ENCODE measurements at places on chromosomes 1 and 21.

GRCh38 chr1:88276163-88276562, 407.9 kb upstream of the PKN2 start:
- no peak for DNase-seq

DNA sequence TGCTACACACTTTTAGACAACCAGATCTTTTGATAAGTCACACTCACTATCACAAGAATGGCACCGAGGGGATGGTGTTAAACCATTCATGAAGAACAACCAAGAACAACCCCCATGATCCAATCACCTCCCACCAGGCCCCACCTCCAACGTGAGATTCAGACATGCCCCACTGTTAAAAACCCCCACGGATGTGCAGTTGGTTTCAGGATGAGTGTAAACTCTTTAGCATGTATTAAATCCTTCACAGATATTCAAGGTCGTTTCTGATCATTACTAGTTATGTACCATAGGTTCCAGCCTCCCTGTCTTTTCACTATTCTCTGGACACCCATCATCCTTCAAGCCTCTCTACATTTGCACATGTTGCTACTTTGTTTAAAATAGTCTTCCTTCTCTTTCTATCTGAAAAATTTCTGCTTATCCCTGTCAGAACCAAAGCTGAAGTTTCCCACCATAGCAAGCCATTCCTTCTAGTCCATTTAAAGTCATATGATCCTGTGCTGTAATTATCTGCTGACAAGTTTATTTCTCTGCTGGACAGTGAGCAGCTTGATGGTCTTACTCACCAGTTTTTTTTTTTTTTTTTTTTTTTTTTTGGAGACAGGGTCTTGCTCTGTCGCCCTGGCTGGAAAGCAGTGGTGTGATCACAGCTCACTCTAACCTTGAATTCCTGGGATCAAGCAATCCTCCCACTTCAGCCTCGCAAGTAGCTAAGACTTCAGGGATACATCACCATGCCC, 36.8 kb downstream of the MAP10 start:
- DNase-seq, result no peak

- no peak for DNase-seq
Measured at GRCh38 chr1:203555076-203555475, 61.1 kb downstream of the OPTC start.

DNA sequence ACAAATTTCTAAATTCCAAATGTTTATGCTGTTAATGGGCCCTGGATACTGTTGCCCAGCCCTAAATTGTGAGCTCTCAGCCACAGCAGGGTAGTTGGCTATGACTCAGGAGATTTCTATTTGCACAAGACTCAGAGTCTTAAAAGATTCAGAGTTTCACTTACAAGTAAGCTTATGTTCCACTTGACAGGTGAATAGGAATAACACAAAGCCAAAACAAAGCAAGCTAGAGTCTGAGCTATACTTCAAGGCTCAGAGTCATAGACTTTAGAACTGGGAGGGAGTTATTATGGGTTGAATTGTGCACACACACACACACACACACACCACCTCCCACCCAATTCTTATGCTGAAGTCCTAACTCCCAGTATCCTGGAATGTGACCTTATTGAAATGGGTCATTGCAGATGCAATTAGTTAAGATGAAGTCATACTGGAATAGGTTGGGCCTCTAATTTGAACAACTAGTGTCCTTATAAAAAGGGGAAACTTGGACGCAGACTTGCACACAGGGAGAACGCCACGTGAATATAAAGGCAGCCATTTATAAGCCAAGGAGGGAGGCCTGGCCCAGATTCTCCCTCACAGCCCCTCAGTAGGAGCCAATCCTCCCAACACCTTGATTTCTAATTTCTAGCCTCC, 30.2 kb downstream of the PRDX6 start:
- DNase-seq, result no peak

GRCh38 chr1:24861821-24862727, 68.0 kb downstream of the RUNX3 start:
- no peak for DNase-seq

DNA sequence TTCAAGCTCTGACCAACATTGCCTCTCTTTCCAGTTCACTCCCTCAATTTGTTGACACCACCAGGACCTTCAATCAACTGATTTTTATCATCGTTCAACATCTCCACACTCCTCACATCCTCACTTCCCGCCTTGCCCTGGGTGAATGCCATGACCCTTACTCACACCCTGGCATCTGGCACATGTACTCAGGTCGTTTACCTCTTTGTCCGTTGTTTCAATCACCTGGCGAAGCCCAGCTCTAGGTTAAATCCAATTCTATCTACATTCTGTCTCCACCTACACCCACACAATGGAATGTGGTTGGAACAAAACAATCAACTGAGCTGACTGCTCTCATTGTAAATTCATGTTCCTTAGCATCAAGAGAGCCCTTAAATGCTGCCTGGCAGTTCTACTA, 24.2 kb upstream of the TBX15 start:
- no peak for DNase-seq

GRCh38 chr1:228214921-228215662, 7.2 kb downstream of the OBSCN start:
- peak; percentile 22 for DNase-seq

DNA sequence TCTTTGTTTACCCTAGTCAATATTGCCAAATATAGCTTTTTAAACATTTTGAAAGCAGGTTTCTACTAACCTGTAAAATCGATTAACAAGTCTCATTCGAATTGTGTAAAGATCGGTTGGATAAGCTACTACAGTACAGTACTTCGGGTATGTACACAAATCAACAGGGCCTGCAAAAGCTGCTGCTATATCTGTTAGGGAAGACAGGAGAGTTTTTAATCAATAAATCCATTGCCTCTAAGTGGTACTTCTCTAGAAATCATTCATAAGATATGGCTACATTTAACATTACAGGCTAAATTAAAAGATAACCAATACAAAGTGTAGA, 34.8 kb upstream of the PSMG1 start:
- no peak for DNase-seq

- DNase-seq, result peak; percentile 79
Measured at GRCh38 chr1:227899820-227900449, 47.8 kb downstream of the WNT9A start.

DNA sequence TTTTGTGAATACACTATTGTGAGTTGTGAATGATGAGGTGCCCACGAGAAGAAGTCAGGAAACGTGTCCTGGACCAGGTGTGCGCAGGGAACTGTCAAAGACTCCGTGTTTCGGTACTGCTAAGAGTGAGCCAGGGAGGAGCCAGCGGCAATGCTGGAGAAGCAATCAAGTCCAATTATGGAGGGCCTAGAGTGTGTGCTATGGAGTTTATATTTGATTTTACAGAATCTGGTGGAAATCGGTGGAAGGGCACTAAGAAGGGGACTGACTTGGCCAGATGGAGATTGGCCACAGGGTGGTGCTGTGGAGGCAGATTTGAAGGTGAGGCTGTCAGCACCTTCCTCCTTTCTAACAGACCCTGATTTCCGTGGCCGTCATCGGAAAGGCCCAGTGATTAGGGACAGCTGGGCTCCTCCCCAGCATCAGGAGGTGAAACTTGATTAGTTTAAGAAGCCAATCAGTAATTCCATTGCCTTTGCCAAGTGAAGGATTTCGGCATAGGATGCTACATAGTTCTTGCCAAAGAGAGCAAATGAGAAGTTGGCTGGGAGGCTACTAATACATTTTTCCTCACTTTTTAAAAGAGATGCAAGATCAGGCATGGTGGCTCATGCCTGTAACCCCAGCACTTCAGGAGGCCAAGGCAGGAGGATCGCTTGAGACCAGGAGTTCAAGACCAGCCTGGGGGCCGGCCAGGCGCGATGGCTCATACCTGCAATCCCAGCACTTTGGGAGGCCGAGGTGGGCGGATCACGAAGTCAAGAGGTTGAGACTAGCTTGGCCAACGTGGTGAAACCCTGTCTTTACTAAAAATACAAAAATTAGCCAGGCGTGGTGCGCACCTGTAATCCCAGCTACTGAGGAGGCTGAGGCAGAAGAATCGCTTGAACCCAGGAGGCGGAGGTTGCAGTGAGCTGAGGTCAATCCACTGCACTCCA, 7.0 kb downstream of the PTCH2 start:
- DNase-seq, result peak; percentile 64

- no peak for DNase-seq
Measured at GRCh38 chr1:213821943-213822334, 165.8 kb upstream of the PROX1 start.

- no peak for DNase-seq
Measured at GRCh38 chr1:172069534-172069933, 228.2 kb downstream of the DNM3 start.

- no peak for DNase-seq
Measured at GRCh38 chr1:181033799-181034451, at the start of gene MR1. TSS of gene MR1 (plus strand) at chr1:181033983. CDS start at chr1:181034008, 25 bp downstream.

DNA sequence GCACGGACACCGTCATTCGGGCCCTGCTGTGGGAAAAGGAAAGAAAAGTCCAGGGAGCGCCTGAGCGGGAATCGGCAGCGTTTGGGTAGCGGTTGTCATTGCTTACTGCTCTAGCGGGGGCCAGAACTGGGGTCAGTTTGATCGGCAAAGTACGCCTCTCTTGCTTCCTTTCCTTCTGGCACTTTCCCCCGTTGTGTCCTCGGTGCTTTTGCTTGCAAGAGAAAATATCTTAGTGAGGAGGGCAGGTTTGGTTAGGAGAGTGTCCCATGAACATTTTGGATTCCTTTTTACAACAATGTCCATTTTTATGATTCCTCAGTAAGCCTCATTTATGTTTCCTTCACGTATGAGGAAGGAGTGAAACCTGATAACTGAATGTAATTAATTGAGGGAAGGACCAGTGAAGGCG, 670 bp downstream of the ST3GAL3 start:
- DNase-seq, result peak; percentile 26

- DNase-seq, result no peak
Measured at GRCh38 chr1:154497026-154497806, 4.8 kb upstream of the TDRD10 start.

DNA sequence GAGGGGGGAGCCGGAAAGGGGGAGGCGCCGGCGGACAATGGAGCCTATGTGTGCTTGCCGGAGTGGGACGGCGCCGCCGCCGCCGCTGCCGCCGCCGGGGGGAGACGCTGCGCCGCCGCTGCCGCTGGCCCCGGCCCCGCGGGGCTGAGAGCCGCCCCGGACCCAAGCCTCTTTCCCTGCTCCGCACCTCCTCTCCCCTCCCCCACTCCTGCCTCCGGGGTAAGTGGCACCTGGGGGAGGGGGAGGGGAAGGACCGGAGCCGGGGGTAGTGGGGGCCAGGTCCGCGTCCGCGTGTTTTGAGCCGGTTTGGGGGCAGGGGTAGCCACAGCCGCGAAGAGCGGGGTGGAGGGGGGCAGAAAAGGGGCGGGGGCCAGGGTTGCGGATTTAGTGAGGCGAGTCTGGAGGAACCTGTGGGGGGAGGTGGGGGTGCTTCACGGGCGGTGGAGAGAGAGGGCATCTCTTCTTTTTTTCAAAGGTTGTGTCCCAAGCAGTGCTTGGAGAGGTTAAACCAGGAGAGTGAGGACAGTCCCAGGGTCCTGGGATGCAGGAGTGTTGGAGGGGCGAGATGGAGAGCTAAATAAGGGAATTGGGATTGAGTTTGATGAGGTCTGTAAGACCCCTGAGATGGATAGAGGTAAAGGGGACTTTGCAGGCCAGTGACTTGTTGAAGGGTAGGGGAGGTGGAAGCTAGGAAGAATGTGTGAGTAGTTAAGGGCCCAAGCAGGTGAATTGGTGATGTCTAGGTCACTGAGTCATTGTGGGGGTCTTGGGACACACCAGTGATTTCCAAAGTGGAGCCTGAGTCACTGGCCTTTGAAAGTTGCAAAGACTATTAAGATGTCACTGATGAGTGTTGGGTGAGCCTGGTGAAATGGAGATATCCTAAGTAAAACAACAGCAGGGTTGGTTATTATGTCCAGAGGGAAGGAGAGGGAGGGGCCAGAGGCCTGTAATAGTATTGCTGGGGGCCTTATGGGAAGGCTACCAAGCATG, 59.1 kb downstream of the BCL9 start:
- no peak for DNase-seq

DNA sequence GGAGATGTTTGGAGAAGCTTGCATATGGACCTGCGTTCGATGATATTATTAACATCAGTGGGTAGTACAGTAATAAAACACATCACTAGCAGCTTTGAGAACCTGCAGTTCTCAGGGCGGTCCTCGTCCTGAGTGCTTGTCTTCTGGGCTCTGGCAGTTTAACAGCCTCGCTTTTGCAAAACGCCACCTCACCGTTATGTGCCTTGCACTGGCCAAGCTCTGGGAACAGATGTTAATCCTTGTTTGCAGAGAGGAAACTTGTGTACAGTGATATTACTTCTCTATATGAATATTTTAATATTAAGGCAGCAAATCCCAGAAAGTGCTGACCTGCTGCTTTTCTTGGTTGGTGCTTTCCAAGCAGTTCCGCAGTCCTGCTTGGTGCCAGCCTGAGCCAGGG, 167.4 kb upstream of the TMEM51 start:
- no peak for DNase-seq

DNA sequence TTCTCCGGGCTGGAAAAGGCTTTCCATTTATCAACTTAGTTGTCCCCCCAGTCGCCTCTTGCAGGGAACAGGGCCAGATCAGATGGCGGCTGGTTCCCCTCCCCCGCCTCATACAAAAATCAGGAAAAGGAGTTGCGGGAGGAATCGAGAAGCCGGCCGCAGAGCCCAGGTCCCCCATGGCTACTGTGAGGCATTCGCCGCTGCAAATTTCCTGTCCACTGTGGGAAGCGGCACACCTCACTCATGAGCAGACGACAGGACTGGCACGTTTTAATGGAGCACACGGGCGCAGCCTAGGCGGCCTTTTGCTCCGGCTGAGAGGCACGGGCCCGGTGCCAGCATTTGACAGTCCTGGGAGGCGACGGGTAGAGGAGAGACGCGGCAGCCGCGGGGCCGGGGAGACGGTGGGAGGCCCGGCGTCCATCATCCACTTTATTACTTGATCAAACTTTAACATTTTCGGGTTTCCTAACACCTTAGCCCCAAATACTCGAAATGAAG, 1.1 kb downstream of the GNG4 start:
- DNase-seq, result no peak

- DNase-seq, result no peak
Measured at GRCh38 chr1:12185036-12185917, 18.5 kb downstream of the TNFRSF1B start.

DNA sequence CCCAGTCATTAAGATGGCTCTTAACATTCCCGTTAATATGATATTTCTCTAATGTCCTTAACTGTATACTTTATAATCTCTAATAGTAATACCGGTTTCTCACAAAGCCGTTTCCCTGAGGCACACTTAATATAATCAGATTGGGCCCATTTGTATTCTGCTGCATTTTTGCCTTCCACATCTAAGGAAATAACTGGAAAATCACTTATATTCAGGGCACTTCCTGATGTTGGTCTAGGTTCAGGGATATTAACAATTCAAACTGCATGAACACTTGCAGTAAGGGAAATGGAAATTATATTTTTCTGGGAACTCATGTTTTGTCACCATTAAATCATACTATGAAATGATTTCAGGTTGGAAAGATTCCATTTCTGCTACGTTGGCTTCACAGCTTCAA, 119.8 kb downstream of the TPR start:
- DNase-seq, result no peak

GRCh38 chr1:230515451-230516145, 89.5 kb upstream of the PGBD5 start:
- DNase-seq, result no peak

GRCh38 chr1:155487541-155487940, 75.1 kb downstream of the ASH1L start:
- no peak for DNase-seq

- no peak for DNase-seq
Measured at GRCh38 chr1:212458817-212459216, 26.1 kb downstream of the NENF start.

Measured in posterior cingulate gyrus (tissue), 11 donors.